ENCODE measurements at places on chromosomes 16 and 17.

GRCh38 chr16:24759006-24759405 lies 29.6 kb downstream of the TNRC6A start:
- no peak for DNase-seq

DNA sequence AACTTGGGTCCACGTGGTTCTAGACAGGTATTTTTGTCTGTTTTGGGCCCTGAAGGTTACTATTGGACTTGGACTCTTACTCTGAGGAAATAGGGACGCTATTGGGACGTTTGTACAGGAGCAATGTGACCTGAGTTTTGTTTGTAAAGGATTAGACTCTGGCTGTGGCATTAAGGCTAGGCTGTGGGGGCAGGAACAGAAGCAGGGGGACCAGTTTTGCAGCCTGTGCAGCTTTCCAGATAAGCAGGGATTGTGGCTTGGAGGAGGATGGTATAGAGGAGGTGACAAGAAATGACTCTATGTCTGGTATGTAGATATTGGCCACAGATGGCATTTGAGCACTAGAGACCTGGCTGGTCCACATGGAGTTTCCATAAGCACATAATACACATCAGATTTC lies 12.8 kb downstream of the NOD2 start:
- no peak for DNase-seq

DNA sequence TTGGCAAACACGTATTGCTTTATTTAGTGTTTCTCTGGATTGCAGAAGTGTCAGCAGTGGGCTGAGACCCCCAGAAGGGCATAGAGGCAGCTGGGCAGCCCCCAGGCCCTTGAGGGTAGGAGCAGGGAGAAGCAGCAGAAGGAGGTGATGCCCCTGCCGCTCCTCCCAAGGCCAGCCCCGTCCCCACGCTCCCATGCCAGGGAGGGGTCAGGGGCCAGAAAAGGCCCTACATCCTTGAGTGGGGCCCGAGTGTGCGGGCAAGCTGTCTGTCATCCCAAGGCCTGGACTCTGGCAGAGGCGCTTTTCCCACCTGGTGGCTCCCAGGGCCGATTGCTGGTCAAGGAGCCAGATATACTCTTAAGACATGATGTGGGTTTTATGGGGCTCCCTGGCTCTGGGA lies 8.2 kb upstream of the CRK start:
- no peak for DNase-seq

DNA sequence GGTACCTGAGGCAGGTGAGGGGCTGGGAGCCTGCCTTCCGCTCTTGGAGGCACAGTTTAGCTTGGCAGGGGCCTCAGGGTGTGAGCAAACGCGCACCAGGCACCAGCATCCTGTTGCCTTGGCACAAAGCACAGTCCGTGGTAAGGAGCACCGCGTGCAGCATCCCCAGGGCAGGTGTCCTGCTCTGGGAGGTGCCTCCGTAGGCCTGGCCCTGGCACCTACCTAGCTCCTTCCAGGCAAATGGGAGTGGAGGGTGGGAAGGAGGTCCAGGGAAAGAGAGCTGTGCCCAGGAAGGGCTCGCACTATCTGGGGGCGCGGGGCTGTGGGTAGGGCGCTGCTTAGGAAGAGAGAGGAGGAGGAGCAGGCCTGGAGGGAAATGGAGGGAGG lies 3.1 kb upstream of the GSE1 start:
- no peak for DNase-seq

DNA sequence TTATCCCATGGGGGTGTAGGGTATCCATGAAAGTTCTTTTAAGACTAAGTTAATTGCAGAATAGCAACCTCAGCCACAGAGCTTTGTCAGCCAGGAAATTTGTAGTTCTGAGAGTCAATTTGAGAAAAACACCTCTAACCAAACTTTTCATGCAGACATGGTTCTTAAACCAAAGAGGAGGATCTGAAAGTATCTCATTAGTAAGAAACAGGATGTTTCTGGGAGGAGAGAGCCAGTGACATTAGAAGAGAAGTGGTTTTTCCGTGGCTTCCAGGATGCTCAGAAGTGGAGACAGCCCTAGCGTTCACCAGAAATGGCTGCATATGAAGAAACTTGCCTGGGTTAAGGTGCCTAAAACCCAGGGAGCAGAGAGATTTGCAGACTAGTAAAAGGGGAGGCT lies 7.9 kb downstream of the GNAO1 start:
- no peak for DNase-seq

- no peak for DNase-seq
Measured at GRCh38 chr17:869567-870525, 87.7 kb downstream of the MRM3 start.

- no peak for DNase-seq
Measured at GRCh38 chr16:48256579-48257177, 9.3 kb upstream of the ABCC11 start.

DNA sequence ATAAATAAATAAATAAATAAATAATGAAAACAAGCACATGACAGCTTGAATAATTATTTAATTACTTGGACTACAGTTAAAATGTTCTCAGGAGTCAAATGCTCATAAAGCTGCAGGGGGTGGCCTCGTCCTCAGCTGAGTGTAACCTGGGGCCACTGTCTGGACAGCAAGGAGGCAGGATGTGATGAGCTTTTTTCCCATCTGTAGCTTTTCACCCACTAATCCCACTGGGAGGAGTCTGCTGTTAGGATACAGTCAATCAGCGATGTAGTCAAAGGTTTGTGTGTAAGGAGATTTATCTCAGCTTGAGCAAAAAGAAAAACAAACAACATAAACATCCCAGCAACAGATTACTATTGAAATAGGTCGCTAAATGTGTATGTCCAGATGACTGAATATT lies 22.5 kb downstream of the ZCCHC14 start:
- no peak for DNase-seq

DNA sequence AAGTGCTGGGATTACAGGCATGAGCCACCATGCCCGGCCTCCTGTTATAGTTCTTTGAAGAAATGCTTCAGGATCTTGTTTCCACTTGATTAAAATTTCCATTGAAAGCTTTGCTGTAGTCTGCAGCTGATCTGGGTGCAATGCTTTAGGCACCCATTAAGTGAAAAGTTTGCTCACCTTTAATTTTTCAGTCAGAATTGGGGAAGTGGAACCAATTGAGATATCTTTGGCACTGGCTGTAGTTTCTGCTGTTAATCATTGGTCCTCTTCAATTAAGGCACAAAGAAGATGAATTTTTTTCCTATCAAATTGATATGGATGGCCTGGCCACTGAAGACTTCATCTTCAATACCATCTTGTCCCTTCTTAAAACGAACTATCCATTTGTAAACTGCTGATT lies 336.1 kb upstream of the TBX2 start:
- no peak for DNase-seq

DNA sequence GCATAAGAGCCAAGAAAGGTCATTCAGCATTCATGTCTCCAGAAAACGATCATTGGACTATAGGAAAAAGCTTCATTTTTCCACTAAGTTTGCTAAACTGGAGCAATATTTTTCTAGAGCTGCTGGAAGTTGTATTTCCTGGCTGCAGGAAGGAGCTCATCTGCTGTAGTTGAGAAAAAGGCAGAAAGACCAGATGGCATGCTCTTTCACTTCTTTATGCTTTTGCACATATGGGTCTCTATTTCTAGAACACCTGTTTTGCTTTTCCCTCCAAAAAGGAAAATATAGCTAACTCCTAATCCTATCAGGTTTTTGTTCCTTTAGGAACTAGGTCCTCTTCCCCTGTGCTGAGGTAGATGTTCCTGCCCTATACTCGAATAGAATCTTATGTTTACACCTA lies 61.9 kb upstream of the HLF start:
- no peak for DNase-seq

DNA sequence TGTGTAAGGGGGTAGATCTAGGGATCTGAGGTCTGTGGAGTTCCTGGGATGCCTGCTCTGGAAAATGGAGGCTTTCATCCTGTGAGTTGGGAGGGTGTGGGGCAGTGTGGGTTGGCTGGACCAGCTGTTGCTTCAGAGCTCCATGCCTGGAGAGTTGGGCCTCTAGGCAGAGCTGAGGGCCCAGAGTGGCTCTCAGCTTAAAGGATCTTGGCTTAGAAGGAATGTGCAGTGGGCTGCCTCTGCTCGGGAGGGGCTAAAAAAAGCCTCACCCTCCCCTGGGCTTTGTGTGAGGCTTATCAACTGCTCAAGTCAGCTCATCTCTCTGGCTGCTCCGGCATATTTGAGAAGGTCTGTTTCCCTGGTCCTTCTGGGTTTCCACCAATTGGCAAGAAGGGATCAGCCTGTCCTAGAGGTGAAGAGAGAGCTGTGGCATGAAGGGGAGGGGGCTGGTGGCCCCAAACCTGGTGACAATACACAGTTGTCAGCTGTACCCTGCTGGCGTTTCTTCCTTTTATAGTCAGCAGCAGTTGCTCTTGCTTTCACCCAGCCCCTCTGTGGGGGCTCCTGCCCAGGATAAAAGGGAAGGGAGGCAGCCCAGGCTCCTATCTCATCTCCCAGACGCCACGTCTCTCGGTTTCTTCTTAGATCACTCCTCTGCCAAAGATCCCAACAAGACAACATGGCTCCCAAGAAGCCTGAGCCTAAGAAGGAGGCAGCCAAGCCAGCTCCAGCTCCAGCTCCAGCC lies at the start of gene MYL4:
Gene MYL4, plus strand, starts transcription at position 605 of the 745 bp plus-strand sequence. Its CDS starts 75 bp downstream, at position 680.
- DNase-seq, result no peak

GRCh38 chr16:1654505-1655268 lies 23.4 kb upstream of the JPT2 start:
- DNase-seq, result no peak

GRCh38 chr17:62778990-62779681 lies 29.0 kb downstream of the MARCHF10 start:
- no peak for DNase-seq

DNA sequence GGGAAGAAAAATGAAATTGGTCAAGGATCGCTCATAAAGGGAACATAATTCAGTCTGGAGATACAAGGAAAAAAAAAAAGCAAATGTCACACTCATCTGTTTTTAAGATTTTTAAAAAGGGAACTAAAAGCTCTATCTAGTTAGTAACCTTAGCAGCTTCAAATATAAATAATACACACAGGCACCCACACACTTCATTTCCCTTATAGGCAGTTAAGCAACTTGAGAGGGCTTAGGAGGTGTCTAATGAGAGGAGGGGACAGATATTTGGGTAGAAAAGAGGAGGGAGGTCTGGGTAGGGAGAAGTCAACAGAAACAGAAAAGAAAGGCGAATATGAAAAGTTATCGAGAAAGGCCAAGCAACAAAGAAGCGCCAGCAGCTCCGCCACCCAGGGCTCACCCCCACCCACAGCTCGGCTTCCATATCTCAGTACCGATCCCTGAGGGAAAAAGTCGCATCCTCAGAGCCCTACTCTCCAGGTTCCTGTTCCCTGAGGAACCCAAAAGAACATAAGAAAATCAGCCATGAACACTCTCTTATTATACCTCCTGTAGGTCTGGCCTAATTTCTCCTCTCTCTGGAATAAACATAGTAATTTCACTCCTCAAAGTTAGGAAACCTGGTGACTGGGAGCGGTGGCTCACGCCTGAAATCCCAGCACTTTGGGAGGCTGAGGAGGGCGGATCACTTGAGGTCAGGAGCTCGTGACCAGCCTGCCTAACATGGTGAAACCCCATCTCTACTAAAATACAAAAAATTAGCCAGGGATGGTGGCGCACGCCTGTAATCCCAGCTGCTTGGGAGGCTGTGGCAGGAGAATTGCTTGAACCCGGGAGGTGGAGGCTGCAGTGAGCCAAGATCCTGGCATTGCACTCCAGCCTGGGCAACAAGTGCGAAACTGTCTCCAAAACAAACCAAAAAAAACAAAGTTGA lies 69.6 kb upstream of the RCVRN start:
- no peak for DNase-seq

DNA sequence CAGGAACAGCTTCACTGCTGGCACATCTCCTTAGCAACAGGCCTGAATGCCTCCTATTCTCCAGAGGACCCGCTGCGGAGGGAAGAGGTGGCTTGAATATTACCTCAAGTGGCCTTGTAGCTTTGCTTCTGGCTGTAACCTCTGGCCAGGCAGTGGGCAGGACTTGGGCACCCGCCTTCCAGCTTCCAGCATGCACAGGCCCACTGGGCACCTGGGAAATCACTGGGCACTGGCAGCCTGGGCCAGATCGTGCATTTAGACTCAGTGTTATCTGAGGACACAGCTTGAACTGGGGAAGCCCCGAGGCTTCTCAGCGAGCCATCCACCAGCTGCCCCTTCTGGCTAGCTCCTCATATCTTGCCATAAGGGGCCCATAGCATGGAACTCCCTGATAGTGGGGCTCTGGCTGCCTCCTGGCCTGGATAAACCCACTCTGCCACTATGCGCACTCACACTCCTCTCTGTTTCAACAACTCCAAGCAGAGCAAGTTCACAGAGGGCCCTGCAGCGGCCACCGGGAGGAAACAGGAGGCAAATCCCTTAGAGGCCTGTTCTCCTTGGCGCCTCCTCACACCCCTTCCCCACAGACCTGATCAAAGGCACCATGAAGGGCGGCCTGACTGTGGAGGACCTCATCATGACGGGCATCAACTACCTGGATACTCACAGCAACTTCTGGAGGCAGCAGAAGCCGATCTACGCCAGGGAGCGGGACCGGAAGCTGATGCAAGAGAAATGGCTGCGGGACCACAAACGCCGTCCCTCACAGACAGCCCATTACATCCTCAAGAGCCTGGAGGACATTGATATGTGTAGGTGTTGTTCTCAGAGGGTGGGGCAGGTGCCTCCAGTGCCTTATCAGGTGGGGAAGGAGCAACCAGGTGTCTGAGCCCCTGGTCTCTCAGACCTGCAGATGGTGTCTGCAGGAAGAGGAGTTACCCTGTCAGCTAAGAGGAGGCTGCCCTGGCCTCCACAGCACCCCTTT lies 7.8 kb downstream of the ODAD4 start:
- DNase-seq, result no peak

- DNase-seq, result no peak
Measured at GRCh38 chr17:8145811-8146210, 6.4 kb downstream of the PER1 start.

DNA sequence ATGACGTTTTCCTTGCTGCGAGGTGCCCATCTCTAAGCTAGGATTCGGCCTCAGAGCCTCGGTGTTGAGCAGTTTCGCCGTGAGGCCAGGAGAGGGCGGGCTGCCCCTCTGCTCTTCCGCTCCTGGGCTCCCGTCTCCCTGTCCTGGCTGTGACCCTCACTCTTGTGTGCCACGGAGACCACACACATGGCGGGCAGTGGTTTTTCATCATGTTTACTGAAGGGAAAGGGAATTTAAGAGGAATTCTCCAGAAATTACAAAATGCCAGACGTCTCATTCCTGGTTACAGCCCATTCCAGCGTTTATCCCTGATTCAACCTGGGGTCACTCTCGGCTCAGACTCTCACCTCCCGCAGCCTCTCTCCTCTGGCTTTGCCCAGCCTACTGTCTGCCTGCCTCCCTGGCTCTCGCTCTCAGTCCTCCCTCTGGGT lies 96.8 kb upstream of the ELAC2 start:
- DNase-seq, result no peak

- DNase-seq, result no peak
Measured at GRCh38 chr16:89257281-89257731, 39.8 kb downstream of the ZNF778 start.

DNA sequence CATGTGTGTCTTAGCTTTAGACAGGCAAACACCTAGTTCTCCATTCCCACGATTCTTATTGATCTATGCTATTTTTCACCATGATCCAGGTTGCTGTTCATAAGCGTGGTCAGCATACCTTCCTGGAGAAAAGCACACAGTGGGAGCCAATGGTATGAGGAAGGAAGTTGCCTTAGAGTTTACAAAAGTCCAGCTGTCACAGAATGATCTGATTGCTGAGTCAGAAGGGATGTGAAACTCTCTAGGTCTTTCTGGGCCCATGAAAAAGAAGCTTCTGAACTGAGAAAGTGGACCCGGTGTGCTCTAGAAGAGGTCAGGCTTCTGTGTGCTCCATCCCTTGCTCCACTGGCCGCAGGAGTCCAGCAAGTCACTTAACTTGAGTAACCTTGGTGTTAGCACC lies 71.0 kb upstream of the CCL1 start:
- DNase-seq, result no peak

GRCh38 chr16:13756411-13757140 lies 163.4 kb upstream of the ERCC4 start:
- DNase-seq, result no peak

GRCh38 chr16:50529334-50529733 lies 18.9 kb upstream of the NKD1 start:
- DNase-seq, result no peak
